ENCODE measurements at places on chromosomes 5 and 9. TPM values are rescaled to one million over a fixed set of nuclear protein-coding genes. Genes with fewer than 3 reads are reported as not detected.
A peak's percentile ranks its signal among the peaks of the same experiment; 100 is the strongest.

DNA sequence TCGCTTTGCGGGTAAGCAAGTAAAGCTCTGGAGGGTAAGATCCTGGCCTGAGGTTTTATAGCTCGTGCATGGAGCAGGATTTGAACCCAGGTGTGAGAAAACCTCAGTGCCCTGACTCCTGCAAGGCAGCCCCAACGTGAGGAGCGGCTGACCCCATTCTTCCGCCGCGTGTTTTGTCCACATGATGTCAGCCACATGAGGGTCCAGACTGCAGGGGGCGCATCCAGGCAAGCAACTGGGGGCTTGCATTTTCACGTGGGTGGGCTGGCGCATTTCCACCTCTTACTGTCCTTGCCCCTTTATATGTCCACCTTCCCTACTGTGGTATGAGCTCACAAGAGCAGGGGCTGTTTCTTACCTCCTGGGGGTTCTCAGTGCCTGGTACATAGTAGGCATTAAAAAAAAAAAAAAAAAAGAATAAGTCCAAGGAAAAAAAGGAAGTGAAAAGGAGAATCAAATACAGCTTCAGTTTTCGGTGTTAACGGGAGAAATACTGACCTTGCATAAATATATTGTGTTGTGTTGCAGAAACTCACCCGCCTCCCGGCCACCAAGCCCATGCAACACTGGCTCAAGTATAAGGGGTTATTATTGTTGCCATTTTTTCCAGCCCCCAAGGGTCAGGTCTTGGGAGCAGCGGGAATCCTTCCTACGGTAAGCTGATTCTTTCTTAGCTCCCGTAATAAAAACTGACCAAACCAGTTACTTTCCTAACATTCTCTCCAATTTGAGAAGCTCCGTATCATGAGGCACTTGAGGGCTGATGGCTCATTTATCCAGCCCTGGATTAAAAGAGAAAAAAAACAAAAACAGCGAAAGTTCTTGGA, 15.0 kb downstream of the TLX3 start:
- no peak for DNase-seq

- DNase-seq = no peak
Measured at GRCh38 chr5:39639618-39640089, 214.9 kb upstream of the DAB2 start.

Gene SGTB
- 26.4 TPM for total RNA-seq

DNA sequence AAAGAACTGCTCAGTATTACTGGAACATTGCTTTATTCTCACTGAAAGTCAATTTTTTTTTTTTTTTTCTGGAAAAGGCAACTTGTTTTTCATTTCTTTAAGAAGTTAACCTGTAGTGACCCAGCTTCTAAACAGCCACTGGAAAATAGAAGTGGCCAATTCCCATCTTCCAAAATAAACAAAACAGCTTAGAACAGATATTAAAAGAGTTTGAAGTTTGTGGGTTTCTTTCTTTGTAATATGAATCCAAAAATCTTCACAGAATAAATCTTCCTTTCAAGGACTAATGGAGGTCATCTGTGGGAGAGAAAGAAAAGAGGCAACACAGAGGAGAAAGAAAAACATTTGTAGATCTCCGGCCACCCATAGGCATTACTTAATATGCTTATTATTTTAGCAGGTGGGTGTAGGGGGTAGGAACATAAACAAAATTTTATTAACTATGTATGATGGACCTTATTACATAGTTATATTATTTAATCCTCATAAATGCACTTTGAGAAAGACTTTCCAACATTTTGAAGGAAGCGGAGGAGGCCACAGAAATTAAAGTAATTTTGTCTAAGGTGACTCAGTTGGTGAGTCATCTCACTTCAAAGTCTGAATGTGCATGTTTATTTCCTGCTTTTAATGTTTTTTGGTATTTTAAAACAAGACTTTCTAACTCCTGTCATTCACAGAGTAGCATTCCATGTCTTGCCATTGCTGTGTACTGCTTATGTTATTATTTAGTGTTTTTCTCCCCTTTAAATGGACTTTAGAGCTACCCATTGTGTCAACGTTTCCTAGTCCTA, 1791.8 kb upstream of the WWC1 start:
- DNase-seq = no peak

DNA sequence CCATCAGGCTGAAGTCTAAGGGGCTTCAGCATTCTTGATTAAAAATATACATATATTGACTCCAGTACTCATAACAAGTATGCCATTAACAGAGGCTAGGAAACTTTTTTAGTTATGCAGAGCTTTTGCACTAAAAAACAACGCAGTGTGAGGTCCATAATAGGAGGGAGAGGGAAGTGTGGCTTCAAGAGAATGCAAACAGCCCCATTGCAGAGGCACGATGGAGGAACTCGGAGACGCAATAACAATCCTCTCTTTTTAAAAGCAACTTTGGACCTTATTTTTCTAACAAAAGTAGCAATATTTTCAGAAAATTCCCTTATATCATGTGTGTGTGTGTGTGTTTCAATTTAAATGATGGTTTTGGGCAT, 150.0 kb upstream of the PTCH1 start:
- DNase-seq = no peak

GRCh38 chr5:61267116-61267515, 64.9 kb upstream of the ZSWIM6 start:
- no peak for DNase-seq

Gene ST6GALNAC4
- total RNA-seq = 45.0 TPM

Gene FST
- 3.9 TPM for total RNA-seq

- no peak for DNase-seq
Measured at GRCh38 chr5:72468024-72468423, 39.2 kb downstream of the ZNF366 start.

Gene RGS7BP
- 24.3 TPM for total RNA-seq

DNA sequence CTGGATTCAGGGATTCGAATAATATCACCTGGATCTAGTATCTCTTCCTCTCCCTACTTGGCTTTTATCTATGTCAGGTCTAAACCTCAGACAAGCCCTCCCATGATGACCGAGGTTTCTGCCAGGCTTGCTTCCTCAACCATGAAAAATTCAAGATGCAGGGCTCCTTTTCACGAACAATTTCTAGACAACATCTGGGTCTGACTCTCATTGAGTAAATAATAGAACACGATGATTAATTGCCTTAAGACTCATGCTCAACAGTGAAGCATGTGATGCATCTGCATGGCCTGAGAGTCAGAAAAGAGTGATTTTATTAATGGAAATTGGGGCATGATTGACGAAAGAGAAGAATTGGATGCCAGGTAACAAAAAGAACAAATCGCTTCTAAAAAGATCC, 277.2 kb upstream of the ZNF608 start:
- DNase-seq = no peak

GRCh38 chr5:68048516-68048915, 167.0 kb upstream of the PIK3R1 start:
- DNase-seq = no peak

GRCh38 chr5:55925181-55925580, 69.6 kb downstream of the IL6ST start:
- no peak for DNase-seq

Gene SPINK5
- total RNA-seq = not detected

Gene KCNN2
- not detected for total RNA-seq

GRCh38 chr5:52799358-52799982, 11.8 kb downstream of the ITGA1 start:
- DNase-seq = peak; percentile 23

DNA sequence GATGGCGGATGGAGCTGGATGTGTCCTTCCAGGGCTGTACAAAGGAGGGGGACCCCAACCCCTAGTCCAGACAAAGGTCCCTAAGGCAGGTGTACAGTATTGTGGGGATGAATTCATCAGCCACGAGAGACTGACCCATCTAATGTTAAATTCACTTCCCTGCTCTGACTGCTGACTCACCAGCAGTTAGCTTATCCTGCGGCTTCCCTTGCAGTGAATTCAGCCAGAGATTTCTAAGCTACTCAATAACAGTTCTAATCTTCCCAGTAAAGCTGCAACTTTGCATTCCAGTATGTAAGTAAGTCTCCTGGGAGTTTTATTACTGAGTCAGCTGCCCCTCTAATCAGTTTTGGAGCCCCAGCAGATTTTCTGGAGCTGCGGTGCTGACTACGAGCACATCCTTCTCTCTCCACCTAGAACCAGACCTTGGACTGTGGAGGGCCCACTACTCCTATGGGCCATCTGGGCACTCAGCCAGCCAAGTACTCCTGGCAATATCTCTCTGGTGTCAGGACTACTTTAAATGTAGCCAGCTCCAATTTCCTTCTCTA, 16.1 kb downstream of the B4GALT1 start:
- no peak for DNase-seq

DNA sequence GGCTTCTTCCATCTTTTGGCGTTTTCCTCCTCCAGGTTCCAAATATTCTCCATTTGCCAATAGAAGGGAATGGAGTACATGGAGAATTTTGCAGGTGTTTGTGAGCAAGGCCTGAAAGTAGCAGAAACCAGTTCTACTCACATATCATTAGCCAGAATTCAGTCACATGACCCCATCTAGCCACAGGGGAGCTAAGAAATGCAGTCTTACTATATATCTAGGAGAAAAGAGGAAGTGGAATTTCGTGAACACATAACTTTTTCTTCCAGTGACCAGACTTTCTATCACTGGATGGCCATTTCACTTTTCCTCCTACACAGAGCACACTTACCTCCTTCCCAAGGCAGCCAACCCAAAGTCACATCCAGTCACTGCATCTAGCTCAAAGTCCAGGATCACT, 55.1 kb downstream of the LOX start:
- no peak for DNase-seq

Gene PCDHGA3
- total RNA-seq = 5.3 TPM

DNA sequence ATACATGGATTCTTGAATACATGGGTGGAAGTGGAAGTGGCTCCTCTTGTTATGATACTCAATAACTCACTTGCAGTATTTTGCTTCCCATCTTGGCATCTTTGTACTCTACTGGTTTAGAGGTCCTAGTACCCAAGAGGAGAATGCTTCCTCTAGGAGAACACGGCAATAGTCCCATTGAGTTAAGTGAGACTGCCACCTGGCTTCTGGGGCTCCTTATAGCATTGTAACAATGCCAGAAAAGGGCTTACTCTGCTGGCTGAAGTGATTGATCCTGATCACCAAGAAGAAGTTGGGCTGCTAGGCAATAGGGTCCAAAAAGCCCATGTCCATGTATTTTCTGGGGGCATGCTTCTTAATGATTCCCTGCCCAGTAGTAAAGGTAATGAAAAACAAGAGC, 627.6 kb upstream of the SGCD start:
- no peak for DNase-seq

Gene FOXD4
- 0.28 TPM for total RNA-seq

GRCh38 chr5:73739650-73740049, 113.7 kb downstream of the ARHGEF28 start:
- no peak for DNase-seq

GRCh38 chr5:625516-625915, 13.4 kb downstream of the CEP72 start:
- no peak for DNase-seq

GRCh38 chr5:154345255-154345952, 100.4 kb upstream of the SAP30L start:
- no peak for DNase-seq

DNA sequence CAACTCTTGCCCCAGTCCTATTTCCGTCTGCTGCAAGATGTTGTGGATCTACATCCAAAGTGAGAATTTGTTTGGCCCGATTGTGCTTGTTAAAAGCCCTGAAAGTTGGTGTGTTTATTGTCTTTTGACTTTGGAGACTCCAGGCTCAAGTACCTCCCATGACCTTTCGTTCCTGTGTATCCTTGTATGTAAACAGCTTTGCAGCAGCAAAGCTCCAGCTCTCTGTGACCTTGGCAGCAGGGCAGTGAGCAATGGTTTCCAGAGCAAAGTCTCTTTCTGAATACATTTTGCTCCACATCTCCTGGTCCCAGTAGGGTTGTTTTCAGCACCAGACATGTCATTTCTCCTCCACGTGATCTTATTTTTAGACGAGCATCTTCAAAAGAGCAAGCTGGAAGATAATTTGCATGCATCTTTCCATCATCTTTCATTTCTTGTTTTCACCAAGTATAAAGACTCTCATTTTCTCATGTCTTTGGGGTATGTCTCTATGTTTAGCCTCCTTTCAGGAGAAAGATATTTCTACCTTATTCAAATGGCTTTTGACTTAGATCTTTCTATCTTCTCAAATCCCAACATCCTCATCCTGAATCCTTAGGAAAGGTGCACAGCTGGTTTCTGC, 68.1 kb upstream of the ERCC6L2 start:
- no peak for DNase-seq

GRCh38 chr9:134570151-134570621, 71.4 kb upstream of the COL5A1 start:
- DNase-seq = no peak

DNA sequence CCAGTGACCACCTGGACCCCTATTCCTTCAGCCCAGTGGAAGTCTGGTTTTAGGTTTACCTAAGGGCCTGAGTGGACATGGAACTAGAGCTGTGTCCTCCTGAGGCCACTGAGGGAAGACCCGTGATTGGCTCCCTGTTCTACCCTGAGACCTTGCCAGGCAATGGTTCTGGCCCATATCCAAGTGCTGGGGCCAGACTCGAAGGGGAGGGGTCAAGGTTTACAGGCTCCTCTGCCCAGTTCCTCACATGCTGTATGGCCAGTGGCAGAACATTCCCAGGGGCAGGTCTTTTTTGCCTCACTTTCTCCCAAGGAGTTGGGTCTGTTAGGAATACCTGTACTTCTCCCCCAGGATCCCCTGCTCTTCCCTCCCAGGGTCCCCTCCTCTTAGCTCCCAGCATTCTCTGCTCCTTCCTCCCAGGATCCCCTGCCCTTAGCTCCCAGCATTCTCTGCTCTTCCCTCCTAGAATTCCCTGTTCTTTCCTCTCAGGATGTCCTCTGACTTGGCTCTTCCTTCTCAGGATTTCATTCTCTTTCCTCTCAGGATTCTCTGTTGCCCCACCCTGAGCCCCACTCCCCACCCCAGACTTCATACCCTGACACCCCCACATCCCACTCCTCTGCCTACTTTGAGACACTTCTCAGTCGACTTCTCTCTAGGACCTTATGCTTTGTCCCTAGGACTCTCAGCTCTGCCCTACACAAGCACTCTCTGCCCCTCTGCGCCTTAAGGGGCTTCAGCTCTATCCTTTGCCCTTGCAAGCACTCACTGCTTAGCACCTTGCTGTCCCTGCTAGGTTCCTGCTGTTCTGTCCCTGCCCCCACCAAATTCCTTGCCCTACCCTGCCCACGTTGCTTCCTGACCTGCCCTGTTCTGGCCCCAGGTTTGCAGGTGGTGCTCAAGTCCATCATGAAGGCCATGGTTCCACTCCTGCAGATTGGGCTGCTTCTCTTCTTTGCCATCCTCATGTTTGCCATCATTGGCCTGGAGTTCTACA, 36.5 kb downstream of the CACNA1B start:
- DNase-seq = no peak
